ENCODE measurements at places on chromosomes 2 and 18. TPM values are rescaled to one million over a fixed set of nuclear protein-coding genes. Genes with fewer than 3 reads are reported as not detected.

Gene PMAIP1
- 9.7 TPM for polyA plus RNA-seq

DNA sequence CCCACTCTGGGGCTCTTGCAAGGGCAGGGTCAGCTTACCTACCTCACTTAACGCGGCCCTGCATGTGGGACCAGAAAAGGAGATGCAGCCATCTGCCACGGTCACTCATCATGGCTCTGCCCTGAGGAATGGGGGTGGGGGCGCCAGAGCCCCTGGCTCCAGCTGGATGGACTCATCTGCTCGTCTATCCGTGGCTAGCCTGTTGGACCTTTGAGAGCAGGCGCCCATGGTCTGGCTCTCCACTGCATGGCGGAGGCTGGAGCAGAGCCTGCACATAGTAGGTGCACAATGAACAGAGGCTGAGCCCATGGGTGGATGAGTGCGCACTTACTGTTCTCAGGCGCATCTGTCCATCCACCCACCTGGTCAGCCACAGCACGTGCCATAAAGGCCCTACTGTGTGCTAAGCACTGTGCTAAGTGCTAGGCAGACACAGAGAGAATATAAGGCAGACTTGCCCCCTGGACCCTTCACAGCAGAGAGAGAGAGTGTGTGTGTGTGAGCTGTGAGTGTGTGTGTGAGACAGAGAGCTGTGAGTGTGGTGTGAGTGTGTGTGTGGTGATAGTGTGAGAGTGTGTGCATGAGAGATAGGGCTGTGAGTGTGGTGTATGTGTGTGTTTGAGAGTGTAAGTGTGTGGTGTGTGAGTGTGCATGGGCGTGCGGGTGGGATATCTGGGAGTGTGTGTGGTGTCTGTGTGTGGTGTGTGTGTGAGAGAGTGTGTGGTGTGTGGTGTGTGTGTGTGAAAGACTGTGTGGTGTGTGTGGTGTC, 151.3 kb downstream of the TFCP2L1 start:
- DNase-seq: no peak

Gene SERPINB11
- polyA plus RNA-seq: not detected

GRCh38 chr2:49940626-49941025, 786.3 kb upstream of the FSHR start:
- DNase-seq: no peak

DNA sequence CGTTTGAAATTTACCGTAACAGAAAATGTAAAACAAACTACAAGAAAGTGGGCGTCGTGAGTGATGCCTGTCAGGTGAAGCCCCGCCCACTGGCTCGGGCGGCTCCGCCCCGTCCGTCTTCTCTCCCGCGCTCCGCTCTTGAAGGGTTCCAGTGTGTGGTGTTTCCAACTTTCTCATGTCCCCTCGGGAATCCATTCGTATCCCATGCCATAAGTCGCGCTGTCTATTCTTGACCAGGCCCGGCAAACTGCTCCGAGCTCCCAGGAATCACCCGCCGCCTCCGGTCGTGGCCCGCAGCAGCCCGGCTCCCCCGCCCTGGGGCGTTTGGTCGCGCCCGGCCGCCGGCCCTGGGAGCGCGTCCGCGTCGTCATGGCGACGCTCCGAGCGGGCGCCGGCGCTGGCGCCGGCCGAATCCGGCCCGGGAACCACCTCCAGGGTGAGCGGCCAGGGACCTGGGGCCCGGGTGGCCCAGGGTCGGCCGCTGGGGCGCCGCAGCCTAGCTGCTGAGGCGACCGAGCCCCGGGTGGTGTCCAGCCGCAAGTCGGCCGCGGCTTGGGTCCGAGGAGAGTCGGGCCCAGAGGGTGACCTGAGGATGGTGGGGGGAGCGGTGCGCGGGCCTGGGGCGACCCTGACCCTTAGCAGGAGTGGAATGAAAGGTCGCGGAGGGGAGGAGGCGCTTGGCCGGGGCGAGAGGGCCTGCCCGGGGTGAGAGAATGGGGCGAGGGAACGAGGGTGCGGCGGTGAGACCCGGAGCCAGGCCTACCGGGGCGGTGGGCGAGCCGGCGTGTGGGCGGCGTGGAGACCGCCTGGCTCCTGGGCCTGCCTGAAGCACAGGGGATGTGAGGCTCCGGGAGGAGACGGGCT, at the start of gene CFAP221:
TSS of gene CFAP221 (plus strand) at position 375 of the 864 bp plus-strand sequence. CDS start 1,683 bp downstream, outside the sequence.
- DNase-seq: peak; percentile 53

Gene COL4A4
- polyA plus RNA-seq: 1.7 TPM

GRCh38 chr2:69054431-69054830, 41.5 kb downstream of the ANTXR1 start:
- no peak for DNase-seq

- no peak for DNase-seq
Measured at GRCh38 chr18:58412844-58413666, 215.8 kb downstream of the ALPK2 start.

DNA sequence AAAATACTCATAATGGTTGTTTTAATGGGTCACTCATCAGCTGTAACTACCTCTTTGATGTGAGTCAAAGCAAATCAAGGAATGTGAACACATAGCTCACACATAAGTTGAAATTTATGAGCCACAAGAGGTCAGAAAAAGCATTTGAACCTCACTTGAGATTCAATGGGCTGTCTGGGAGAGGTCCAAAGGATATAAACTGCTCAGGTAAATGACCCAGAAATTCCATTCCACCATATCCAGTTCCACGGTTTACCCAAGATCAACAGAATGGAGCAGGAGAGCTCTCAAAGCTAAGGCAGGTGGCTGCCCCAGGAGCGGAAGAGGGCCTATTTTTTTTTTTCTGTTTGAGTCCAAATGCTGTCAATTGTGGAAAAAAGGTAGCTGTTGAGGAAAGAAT, 464.1 kb downstream of the TNS1 start:
- DNase-seq: no peak

GRCh38 chr2:1509271-1510065, 96.2 kb downstream of the TPO start:
- DNase-seq: no peak

Gene GALNT5
- 3.2 TPM for polyA plus RNA-seq

Gene LRRTM4
- not detected for polyA plus RNA-seq

DNA sequence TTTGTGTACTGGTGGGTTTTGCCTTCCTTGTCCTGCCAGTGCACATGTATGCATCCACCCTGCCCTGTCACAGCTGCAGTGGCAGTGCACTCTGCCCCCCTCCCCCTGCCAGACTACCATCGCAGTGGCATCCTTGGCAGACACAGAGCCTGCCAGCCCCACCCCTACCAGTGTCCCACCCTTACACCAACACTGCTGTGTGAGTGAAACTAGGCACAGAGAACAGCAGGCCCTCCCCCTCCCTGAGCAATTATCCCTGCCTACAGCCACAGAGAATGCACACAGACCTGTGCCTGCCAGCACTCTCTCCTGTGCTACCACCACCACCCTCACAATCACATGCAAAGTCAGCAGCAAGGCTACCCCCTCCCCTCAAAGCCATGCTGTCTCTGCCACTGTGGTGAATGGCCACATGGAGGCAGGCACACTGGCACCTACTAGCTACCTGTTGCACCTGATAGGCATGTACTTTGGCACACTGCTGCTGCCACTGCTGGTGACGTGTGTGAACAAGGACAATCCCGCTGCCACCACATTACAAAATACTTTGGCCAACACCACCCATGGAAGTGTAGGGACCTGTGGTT, 239.8 kb downstream of the CALCRL start:
- no peak for DNase-seq

GRCh38 chr2:174778085-174778981, 14.1 kb upstream of the CHRNA1 start:
- DNase-seq: no peak

GRCh38 chr2:26483957-26484565, 6.1 kb upstream of the OTOF start:
- DNase-seq: no peak

Gene PIEZO2
- 1.6 TPM for polyA plus RNA-seq

GRCh38 chr2:197500503-197501131, 438 bp downstream of the HSPE1 start:
- DNase-seq: no peak

Gene AGAP1
- polyA plus RNA-seq: 20.6 TPM

- DNase-seq: no peak
Measured at GRCh38 chr2:233940376-233941276, 23.5 kb downstream of the TRPM8 start.

Gene DSG4
- polyA plus RNA-seq: not detected

Gene FEV
- not detected for polyA plus RNA-seq

- DNase-seq: no peak
Measured at GRCh38 chr2:16251511-16252225, 311.3 kb downstream of the MYCN start.

DNA sequence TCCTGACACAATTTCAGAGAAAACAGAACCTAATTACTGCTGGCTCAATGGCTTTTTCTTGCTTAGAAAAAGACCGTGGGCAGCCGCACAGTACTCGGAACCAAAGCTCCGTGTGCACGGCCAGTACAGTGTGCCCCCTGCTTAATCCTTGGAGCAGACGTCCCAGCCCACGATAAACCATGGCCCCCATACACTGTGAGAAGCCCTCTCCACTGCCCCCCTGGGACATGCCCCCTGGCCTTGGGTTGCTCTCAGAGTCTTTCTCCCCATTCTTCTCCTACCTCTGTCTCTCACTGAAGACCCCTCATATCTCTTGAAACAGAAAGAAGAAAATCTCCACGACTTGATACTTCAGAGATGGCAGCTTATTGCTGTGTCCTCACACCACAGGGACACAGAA, 44.0 kb downstream of the CYP26B1 start:
- DNase-seq: no peak

GRCh38 chr2:20355131-20355530, 4.5 kb upstream of the PUM2 start:
- no peak for DNase-seq

Gene NEU2
- not detected for polyA plus RNA-seq

DNA sequence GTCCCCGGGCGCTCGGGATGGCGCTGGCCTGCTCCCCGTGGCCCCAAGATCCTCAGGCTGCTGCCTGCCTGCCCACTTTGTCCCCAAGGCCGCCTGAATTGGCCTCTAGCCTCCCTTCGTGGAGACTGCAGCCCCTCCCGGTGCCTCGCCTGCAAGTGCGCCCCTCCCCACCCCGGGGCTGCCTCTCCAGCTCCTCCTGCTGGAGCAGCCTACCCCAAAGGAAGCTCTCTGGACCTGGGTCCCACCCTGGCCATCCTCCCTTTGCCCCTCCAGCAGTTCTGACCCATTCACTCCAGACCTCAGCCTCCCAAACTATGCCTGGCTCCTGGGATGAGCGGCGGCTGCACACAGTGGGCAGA, 6.2 kb downstream of the ESPNL start:
- no peak for DNase-seq

Gene HTRA2
- 36.5 TPM for polyA plus RNA-seq

DNA sequence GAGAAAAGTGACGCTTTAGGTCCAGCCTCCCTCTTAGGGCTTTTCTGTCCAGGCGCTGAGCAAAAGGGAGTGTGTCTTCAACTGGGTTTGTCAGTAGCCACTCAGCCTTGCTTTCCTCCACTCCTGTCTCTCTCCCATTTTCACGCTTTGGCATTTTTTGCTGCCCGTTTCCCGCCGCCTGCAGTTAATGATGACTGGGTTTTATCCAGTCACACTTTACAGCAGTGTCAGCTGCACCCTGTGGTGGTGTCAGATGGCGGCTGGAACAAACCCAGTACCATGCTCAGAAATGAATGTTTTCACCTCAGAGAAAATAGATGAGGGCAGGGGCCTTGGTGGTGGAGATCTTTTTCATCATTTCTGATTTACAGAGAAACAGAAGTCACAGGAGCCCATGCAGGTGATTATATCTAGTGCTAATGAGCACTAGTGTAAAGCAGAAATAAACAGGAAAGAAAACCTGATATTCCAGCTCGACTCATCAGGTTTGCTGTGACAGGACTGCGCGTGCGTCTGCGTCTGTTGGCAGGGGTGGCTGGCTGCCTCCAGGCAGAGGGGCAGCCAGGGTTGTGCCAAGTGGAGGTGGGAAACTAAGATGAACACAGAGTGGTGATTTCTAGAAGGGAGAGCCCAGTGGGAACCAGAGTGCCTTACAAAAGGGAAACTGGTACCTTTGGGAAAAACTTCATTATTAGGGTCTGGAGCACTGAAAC, 139.9 kb downstream of the TANC1 start:
- no peak for DNase-seq

GRCh38 chr2:22880161-22880560, 504.8 kb upstream of the KLHL29 start:
- DNase-seq: no peak

DNA sequence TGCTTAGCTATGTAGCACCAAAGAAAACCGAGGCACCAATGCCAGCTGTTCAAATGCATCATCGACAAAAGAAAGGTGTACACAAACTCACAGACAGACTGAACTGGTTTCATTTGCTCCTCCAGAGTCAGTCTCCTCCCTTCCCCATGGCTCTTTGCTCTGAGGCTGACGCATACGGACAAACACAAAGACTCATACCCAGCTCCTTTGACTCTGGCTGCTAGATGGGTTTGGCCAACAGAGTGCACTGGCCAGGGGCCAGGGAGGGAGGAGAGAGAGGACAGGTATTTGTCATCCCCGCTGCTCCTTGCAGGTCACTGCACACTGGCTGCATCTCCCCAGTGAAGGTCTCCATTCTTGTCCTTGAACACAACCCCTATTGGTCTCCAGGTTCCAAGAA, 40.7 kb downstream of the DNER start:
- no peak for DNase-seq

- DNase-seq: no peak
Measured at GRCh38 chr2:172215172-172215935, 112.7 kb upstream of the DLX2 start.

Gene PNKD
- polyA plus RNA-seq: 47.2 TPM

DNA sequence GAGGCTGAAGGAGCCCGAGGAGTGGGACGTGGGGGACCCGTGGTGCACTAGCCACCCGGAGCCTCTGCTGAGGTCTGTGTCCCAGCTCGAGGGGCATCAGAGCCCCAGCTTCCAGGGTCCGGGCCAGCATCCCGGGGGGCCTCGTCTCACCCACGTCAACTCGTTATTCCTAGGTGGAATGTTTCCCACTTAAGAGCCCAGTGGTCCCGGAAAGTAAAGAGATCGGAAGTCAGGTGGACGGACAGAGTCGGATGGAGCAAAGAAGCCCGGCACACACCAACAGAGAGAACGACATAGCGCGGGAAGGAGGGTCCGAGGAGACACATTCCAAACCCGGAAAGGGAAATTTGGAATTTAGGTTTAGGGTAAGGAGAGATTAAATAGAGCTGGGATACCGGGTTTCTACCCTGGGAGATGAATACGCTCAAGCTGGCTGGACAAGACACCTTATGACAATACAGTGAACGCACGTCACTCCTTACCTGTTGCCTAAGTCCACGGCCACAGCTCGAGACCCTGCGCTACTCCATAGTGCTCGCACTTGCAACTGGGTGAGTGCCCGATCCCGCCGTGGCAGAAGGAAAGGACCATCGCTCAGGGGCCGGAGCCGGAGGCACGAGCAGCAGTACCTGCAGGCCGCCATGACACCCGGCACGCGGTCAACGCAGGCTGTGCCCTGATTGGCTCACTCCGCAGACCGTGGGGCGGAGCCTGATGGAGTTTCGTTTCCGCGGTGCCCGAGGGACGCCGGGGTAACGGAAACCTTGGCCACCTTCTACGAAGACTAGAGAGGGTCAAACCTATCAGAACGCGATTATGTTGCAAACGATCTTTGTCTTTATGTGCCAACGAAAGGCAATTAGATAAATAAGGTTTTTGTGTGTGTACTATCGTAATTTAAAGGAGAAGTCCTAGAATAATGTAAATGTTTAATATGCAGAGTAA, at the start of gene PNPT1:
TSS of gene PNPT1 (minus strand) at position 664 of the 945 bp plus-strand sequence. CDS start at position 643, 21 bp downstream.
- DNase-seq: peak; percentile 96
